Endothelial cell of umbilical vein (primary cell): ENCODE measurements at places on chromosomes 5 and 9. TPM values are rescaled to one million over a fixed set of nuclear protein-coding genes. Genes with fewer than 3 reads are reported as not detected.

The ASPN gene
- not detected in 2 replicates for polyA plus RNA-seq

The AFF4 gene
- polyA plus RNA-seq: 21.3 and 27.0 TPM in 2 replicates

The IPPK gene
- polyA plus RNA-seq: 26.6 and 28.0 TPM in 2 replicates

The HINT1 gene
- polyA plus RNA-seq: 350 and 423 TPM in 2 replicates
